NCI-H1417 treated with DMSO at 0.1 percent for 48 hours (cell line): ENCODE measurements at places on chromosomes 4 and X.
A peak's percentile ranks its signal among the peaks of the same experiment; 100 is the strongest.

DNA sequence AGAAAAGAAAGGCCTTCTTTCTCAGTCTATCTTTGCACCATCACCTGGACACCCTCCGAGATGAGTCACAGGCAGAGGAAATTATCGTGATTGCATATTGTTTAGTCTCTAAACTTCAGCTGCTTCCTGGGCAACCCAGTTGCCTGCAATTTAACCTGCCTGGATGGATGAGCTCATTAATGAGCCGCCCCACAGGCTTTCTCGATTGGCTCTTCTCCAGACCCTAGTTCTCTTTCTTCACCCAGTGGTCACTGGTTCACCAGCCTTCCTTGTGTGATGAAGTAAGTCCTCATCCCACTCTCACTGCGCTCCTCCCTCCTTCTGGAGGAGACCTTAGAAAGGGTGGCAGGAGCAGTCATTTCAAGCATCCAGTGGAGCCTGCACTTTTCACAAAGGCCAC lies 94.4 kb downstream of the SOWAHB start:
- peak; percentile 29 for DNase-seq

DNA sequence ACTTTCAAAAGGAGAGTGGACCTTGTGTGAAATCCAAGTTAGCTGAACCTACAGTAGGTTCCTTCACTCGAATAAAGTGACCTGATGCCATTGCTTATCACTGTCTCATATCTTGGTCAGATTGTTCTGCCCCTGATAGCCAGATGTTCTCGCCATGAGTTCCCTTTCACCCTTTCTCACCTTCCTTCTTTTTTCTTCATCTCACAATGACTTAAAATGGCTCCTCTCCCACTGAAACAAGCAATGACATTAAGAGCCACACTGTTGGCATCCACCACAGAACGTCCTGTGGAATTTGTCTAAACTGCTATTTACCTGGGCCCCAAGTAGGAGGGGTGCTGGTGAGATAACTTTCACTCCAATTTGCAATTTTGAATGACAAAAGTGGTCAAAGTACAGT lies 227.6 kb upstream of the PPP1R2C start:
- no peak for DNase-seq

- no peak for DNase-seq
Measured at GRCh38 chr4:41656572-41657520, 91.7 kb downstream of the PHOX2B start.

DNA sequence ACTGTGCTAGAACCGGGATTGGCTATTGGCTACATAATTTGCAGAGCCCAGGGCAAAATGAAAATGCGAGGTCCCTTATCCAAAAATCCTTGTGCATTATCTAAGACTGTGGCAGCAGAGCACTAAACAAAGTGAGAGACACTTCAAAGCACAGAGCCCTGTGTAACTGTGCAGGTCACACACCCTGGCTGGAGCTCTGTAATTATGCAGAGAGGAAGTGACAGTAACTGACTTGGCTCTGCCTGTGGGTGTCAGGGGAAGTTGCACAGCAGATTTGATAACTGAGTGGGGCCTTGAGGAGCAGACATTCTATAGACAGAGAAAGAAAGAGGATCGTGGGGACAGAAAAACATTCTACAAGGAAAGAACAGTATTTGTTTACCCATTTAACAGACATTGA lies 173.5 kb upstream of the FMR1 start:
- no peak for DNase-seq

- DNase-seq = no peak
Measured at GRCh38 chr4:13706120-13706519, 78.6 kb upstream of the BOD1L1 start.

DNA sequence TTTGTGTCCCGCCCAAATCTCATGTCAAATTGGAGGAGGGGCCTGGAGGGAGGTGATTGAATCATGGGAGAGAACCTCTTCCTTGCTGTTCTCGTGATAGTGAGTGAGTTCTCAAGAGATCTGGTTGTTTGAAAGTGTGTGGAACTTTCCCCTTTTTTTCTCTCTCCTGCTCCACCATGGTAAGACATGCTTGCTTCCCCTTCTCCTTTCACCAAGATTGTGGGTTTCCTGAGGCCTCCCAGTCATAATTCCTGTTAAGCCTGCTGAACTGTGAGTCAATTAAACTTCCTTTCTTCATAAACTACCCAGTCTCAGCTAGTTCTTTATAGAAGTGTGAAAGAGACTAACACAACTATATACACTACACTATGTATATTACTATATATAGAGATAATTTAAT lies 697.8 kb upstream of the HS3ST1 start:
- DNase-seq = no peak
